ENCODE measurements at places on chromosomes 5 and 9.

DNA sequence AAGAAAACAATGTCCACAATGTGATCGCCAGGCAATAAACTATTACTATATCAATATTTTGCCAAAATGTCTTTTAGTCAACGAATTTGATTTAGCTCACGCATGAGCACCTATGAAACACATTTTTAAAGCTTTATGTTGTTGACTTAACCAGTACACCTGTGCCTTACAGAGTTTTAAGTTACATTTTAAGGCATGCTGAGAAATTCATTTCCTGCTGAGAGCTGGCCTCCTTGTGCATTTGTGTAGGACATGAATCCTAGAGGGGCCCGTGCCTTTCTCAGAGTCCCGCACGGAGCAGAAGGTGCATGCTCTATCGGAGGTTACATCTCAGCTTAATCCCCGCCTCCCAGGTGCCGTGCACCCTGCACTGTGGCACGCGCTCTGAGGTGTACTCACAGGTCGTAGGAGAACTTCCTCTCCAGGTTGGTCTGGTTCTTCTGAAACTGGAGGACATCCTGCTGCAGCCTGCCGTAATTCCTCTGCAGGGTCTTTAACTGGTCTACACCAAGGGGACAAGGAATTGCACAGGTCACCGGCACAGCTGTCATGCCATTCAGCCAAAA, 53.2 kb downstream of the GOLM1 start:
- DNase-seq: no peak

DNA sequence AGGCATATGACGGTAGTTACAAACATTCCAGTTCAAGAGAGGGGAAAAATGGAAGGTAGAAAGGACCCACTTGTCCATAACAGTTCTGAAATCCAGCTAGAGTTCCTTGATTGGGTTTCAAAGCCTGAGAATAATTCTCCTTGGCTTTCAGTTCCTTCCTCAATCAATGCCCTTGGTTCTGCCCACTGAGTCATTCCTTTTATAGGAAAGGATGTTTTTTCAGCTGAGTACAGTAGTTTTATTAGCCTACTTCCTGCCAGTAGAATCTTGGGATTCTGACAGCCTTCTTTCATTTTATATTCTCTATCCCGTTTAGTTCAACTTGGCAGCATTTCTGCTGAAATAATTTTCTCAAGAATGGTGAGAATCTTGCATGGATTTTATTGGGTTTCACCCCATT, 386.9 kb upstream of the SMC2 start:
- DNase-seq: no peak

DNA sequence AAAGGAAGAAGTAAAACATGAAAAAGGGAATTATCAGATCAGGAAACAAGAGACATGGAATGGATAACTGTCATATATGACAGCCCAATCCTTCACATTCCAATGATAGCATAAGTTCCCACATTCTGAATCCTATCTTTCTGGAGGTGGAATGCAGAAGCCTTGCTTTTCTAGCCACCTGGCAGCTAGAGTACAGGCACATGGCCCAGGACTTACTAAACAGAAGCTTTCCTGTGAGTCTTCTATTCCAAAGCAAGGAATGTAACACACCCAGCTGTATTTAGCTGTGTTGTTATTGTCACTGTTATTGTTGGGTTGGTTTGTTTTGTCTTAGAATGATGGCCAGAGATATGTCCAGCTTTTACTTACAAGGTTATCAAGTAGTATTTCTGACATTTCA, 780.5 kb upstream of the ZNF608 start:
- no peak for DNase-seq

- no peak for DNase-seq
Measured at GRCh38 chr5:65625743-65626142, 916 bp downstream of the SHLD3 start.

GRCh38 chr9:73565026-73565425, 413.4 kb downstream of the ANXA1 start:
- no peak for DNase-seq

- no peak for DNase-seq
Measured at GRCh38 chr9:109463924-109464625, 34.0 kb downstream of the PTPN3 start.

GRCh38 chr5:128236334-128236733, 152.8 kb downstream of the SLC12A2 start:
- no peak for DNase-seq

DNA sequence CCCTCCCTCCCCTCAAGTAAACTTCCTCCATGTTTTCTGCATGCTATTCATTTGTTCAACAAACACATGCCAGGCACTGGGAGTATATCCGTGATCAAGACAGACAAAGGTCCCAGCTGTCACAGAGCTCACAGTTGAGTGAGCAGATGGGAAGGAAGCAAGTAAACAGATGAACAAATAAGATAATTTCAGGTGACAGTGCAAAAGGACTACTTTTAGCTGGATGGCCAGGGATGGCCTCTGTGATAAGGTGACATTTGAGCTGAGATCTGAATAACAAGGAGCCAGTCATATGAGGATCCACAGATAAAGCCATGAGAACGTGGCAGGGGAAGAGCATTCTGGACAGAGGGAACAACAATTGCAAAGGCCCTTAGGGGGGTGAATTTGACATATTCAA, 121.7 kb upstream of the RAD23B start:
- no peak for DNase-seq

DNA sequence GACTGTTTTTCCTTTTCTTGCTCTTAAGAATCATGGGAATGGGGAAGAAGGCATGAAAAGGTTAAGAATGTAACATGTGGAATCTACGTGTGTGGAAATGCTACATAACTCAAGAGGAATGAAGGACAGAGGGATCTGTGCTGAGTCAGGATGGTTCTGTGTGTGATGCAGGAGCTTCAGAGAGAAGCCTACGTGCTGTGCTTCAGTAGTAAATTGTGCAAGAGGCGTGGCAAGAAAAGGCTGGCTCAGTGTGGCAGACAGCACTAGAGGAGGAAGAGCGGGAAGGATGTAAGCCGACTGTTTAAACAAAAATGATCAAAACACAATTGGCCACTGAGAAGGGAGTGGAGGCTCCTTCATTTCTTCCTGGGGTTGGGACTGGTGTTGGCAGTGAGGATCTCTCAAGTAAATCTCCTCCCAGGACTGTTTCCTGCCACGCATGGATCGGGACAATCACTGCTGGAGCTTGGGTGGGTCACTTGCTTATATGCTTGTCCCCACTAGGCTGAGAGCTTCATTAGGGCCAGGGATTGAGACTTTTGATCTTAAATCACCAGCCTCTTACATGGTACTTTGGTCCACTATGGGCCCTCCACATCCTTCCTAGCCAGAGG, 59.4 kb upstream of the BASP1 start:
- DNase-seq: no peak

DNA sequence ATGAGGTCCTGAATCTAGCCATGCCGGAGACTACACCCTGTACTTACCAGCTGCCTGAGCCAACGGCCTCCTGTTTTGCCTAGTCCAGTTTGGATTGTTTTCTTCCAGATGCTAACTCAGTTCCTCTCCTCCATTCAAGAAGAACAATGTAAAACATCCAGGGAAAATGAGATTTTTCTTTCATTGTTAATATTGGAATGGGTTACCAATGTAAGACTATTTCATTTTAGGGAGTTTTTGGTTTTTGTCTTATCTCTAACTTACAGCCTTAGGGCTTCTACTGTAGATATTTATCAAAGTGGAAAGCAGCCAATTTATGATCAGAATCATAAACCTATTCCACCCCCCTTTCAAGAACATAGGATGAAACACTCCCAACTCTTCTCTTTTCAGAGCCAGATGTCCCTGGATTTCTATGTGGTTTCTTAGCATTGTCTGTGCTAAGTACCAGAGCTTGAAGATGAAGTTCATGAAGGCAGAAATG, 3.5 kb upstream of the VDAC1 start:
- no peak for DNase-seq

DNA sequence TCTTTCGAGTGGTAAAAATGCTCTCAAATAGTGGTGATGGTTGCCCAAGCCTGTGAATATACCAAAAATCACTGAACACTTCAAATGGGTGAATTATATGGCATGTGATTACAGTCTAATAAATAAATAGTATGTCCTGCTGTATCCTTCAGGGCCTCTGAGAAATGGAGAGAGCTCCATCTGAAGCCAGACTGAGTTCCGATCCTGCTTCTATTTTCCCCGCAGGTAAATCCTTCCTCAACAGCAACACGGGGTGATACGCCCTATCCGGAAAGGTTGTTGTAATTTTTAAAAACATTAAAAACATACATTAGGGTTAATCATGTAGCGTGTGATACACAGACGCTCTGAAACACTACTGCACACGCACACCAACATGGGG, 695 bp upstream of the SNAPC3 start:
- DNase-seq: peak; percentile 3

- peak; percentile 62 for DNase-seq
Measured at GRCh38 chr9:126965541-126966428, 51.2 kb downstream of the RALGPS1 start.

DNA sequence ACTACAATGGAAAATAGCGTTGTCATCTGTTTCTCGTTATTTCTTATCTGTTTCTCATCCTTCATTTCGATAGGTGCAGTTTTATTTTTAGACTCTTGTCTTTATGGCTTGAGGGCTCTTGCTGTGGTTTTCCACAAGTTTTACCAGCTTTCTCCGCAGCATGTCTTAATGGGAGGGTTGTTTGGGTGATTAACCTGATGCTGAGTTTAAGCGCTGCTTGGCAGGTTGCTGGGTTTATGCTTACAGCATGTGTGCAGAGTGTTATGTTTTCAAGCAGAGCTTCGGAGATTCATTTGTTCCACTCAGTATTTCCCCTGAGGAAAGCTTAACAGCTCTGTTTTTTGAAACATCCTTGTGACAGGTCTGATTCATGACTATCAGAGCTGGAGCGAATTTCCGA, 154.0 kb downstream of the SLC12A2 start:
- DNase-seq: no peak

- no peak for DNase-seq
Measured at GRCh38 chr9:105114964-105115728, 129.3 kb upstream of the SLC44A1 start.

DNA sequence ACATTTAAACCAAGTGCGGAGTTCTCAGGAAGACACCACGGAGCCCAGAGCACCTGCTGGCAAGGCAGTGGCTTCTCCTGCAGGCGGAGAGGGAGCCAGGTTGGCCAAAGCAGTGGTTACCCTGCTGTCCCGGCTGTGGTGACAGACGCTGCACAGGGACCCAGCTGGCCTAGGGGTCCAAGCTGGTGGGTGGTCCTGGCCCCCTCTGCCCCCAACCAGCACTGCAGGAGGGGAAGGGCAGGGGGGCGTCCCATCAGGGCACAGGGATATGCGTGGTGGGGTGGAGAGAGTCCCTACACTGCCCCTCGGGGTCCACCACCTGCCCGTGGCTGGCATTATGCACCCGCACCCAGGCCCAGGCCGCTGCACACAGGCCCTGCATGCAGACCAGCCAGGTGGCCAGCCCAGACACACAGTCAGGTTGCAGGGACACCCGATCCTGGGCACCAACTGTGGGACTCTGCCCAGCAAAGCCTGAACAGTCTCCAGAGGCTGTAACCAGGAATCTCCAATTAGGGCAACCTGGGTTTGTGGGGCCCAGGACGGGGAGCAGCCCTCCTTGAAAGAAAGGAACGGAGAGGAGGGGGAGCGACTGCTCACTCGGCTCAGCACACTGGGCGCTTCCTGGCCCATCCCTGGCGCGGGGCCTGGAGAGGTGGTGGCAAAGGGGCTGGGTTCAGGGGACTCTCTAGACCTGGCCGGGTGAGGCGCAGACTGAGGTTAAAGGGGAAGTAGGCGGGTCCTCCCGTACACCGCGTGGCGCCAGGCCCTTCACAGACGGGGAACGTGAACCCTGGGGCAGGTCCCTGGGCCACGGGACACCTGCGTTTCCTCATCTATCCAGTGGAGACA, 46.3 kb downstream of the NACC2 start:
- DNase-seq: no peak

GRCh38 chr5:83172655-83173054, 95.3 kb downstream of the XRCC4 start:
- no peak for DNase-seq

- DNase-seq: no peak
Measured at GRCh38 chr5:17316970-17317459, 99.6 kb downstream of the BASP1 start.
